Fibroblast of skin of back (primary cell): ENCODE measurements at places on chromosomes 16 and 17.

- peak; percentile 100 for DNase-seq
These were observed at the start of gene CTDNEP1 for GRCh38 chr17:7251661-7252175. Gene CTDNEP1, minus strand, starts transcription at chr17:7251734. Its CDS starts 438 bp downstream, at chr17:7251296.

- peak; percentile 92 for DNase-seq
These were observed 40.7 kb upstream of the ABCA10 start for GRCh38 chr17:69269131-69269998.

GRCh38 chr17:65811043-65811442, 249.6 kb upstream of the AXIN2 start:
- DNase-seq: no peak

DNA sequence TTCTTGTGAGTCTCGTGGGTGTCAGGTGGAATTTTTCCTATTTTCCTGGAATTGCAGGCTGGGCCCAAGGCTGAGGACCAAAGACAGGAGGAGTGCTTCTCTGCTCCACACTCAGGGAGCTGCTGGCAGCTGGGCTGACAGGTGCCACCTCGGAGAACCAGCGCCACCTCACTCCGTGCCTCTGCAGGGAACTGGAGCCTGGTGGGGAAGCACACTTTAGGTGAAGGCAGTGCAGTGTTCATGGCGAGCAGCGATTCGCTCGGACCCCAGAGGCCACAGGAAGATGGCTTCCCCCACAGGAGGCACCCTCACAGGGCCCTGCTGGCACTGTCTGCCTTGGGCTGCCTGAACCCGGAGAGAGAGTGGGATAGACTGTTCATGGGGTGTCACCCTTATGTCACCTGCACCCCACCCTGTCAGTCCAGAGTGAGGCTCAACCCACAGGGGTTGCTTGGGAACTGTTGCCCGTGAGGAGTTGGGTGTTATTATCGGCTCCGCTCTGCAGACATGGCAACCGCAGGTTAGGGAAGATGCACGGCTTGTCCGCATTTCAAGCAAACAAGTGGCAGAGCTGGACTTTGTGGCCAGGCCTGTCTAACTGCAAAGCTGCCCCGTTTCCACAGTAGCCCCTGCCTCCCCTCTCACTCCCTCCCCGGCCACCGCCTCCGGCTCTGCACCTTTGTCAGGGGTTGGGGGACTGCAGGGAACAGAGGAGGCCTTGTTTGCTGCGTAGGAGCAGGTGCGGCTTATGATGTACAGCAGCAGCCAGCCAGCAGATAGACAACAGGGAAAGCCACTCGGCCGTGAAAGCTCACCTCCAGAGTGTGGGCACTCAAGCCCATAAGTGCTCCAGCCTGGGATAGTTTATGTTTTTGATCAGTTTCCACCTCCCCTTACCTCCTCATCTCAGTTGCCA, 15.5 kb downstream of the TBC1D24 start:
- DNase-seq: no peak

- no peak for DNase-seq
These were observed 20.0 kb downstream of the ABHD15 start for GRCh38 chr17:29546830-29547229.

- DNase-seq: no peak
These were observed 1.1 kb upstream of the YBX2 start for GRCh38 chr17:7295230-7296180.

- DNase-seq: no peak
These were observed 4.4 kb downstream of the SERPINF2 start for GRCh38 chr17:1746975-1747543.

DNA sequence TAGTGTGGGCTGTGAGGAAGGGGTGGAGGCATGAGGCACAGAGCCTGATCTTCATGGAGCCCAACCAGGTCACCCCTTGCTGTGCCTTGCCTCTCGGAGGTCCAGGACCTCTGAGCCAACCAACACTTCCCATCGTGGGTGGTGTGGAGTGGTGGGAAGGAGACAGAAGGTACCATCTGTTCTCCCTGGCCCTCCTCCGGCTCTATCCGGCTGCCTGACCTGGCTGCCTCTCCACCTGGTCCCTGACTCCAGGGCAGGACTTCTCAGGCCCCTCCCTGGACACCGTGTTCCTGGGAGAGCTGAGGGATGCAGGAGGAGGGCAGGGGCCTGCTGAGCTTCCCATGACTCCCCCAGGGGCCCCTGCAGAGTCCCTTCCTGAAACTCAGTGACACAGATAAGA, 3.9 kb downstream of the PDK2 start:
- DNase-seq: no peak

- no peak for DNase-seq
These were observed 9.7 kb downstream of the IRX6 start for GRCh38 chr16:55333684-55334083.

GRCh38 chr17:43696891-43697290, 35.2 kb upstream of the MEOX1 start:
- no peak for DNase-seq

GRCh38 chr16:49615576-49615975, 240.3 kb downstream of the ZNF423 start:
- no peak for DNase-seq

DNA sequence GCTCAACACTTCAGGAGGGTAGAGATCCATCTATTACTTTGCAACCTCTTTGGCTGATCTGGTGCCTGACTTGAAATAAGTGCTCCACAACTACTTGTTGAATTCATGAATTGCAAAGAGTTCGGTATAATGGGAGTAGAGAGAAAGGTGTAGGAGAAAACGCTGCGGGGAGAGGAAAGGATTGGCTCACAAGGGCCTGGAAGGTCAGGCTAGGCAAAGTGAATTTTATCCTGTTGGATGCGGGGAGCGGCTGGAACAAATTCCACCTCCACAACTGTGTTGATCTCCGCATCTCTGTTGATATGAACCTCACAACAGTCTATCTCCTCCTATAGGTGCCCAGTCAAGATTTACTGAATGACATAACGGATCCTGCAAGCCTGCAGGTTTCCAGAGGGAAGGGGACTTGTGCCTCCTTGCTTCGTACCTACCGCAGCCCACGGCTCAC, 684 bp downstream of the SLX4 start:
- no peak for DNase-seq

GRCh38 chr16:86011532-86011931, 112.6 kb downstream of the IRF8 start:
- DNase-seq: no peak

GRCh38 chr17:4834681-4835020, 1.5 kb downstream of the MINK1 start:
- DNase-seq: no peak

GRCh38 chr16:1164975-1165374, 12.1 kb downstream of the CACNA1H start:
- DNase-seq: no peak

DNA sequence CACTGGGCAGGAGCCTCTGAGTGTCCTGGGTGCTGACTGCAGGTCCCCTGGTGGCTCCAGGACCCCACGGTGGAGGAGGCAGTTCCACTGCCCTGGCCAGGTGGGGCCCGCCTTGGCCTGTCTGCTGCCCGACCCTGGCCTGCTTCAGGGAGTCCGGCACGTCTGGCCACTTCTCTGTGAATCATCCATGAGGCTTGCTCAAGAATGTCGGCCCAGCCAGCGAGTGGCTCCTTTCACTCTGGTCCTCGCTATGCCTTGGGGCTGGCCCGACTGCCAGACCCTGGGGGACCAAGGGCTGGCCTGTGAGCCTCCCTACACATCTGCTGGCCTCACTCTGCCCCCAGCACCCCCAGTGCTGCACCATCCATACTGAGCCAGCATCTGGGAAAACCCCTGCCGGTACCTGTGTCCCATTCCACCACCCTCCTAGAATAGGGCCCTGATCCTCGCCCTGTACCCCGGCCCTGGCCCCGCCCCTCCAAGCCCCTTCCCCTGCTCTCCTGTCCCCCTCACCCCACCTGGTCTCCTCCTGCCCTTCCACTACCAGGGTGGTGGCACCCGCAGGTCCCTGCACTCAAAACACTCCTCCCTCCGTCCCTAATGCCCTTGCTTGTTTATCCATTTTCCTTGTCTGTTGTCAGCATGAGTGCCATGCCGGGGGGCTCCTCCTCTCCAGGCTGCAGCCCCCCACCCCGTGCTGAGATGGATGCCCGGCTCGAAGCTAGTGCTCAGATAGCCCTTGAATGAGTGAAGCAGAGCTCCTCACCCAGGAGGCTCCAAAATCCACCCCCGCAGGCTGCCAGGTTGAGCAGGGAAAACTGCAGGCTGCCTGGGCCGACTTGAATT, 35.5 kb downstream of the ADCY7 start:
- DNase-seq: peak; percentile 57

DNA sequence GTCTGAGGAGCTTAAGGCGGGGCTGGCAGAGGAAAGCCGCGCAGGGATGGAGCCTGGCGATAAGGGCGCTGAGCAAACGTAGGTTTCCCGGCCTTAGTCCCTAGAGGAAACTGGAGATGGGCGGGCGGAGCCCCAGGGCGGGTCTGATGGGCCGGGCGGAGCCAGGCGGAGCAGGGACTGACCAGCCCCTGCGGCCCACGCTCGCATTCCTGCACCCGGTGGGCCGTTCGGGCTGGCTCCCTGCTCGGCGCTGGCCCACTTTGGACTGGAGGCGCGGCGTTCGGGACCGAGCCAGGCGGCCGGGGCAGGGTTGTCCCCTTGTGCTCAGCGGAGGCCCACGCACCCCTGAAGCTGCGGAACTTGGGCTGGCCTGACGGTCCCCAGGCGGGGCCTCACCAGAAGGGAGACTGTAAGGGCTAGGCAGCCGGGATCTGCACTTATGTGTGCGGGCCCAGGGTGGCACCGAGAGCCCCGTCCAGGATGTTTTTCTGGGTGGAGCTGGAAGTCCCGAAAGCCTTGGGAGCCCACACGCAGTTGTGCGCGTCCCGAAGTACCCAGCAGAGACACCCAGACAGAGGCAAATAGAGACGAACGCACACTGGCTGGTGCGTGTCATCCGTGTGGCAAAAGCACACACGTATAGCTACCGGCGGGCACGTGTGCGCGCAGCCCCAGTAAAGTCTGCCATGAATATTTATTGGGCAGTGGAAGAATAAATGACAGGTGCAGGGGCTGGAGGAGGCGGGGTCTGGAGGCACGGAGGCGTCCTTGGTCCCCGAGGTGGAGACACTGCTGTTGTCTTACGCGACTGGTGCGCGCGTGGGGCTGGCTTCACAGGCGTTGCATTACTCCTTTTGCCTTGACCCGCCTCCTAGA, 1.4 kb downstream of the PYDC1 start:
- peak; percentile 44 for DNase-seq

DNA sequence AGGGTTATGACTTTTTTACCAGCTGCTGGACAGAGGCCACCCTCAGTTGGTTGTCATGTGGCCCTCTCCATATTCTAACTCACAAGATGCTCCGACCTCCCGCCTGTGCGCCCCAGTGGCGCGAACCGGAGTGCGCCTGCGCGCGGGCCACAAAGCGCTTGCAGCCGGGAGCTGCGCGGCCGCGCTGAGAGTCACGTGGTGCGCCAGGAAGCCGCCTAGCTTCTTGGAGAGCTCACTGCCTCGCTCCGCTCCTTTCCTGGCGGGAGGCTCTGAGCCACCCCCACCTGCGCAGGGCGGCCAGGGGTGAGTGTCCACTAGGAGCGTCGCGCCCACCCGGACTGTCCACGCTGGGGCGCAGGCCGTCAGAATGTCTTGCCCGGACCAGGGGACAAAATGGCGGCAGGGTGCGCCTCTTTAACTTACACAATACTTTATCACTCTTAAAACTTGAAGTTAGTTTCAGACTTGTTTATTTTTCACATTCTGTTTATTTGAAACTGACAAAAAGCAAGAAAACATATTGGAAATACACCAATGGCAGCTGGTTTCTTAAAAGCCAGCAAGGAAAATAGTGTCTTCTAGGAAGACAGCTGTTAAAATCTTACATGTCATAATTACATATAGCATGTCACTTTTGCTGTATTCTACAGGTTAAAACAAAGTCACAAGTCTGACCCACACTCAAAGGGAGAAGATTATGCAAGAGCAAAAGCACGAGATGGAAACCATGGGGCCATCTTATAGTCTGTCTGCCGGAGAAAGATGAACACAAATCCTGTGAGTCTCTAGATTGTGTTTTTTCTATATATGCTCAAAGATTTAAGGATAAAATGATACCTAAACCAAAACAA, 357.9 kb downstream of the CNTNAP4 start:
- no peak for DNase-seq

GRCh38 chr16:1981398-1981836, at the start of gene NOXO1:
Gene NOXO1, minus strand, starts transcription at chr16:1981469. Its CDS starts 290 bp downstream, at chr16:1981179.
- no peak for DNase-seq

DNA sequence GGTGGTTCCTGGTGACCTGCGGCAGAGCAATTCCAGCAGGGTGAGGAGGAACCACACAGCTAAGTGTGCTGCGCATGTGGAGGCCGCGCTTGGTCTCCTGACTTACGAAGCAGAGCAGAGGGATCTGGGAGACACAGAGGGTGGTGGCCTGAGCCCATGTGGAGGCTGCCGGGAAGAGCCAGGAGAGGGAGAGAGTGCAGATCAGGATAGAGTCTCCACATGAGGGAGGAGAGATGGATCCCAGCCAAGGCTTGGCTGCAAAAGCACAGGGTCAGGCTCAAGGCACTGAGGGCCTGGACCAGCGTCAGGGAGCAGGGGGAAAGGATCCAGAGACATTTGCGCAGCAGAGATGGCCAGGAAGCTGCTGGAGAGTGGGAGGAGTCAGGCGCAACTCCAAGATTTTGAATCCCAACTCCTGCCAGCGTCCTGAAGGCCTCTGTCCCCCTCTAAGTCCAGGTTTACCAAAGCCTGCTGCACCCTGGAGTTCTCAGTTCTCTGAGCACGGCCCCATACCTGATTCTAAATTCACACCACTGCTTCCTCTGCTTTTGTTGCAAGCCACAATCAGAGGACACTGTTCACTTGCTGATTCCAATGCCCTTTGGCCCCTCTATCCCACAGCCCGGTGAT, 11.3 kb upstream of the MLLT6 start:
- no peak for DNase-seq

DNA sequence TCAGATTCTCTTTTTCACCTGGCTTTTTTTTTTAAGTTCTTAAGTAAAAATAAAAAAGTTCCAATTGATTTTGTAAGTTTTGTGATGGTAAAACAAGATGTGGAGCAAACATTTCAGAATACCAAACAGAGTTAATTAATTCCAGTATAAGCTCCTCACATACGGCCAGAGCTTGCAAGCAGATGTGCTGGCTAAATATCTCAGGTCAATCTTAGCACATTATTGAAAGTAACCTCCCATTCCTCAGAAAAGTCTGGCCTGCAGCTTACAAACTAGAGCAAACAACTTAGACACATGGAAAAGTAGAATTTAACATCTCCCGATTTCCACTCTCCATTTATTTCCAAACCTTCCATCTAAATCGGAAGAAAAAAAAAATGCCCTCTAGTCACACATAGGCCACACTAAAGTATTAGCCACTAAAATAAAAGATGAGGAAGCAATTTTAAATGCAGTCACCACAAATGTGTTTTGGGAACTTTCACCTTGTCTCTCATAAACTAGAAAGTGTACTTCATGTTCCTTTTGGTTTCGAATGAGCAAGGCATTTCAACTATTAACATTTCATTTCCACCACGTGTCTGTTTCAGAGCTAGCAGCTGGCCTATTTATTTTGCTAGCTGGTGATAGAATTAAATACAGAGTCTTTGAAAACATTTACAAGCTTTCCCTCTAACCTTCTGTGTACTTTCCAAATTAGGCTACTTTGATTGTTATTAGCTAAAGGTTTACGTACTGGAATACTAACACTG, 143.3 kb downstream of the STX8 start:
- no peak for DNase-seq

DNA sequence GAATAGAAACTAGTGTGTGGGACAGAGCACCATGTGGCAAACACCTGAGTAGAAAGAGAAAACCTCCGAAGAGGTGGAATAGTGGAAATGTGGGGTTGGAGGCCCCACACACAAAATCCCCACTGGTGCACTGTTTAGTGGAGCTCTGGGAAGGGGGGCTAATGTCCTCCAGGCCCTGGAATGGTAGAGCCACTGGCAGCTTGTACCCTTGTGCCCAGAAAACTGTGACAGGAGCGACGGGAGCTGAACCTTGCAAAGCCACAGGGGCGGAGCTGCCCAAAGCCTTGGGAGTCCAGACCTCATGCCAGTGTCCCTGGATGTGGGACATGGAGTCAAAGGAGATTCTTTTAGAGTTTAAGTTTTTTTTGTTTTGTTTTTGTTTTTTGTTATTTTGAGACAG, 50.6 kb downstream of the RNF112 start:
- no peak for DNase-seq
